GM23248 (cell line): ENCODE measurements at places on chromosomes 5 and 9. TPM values are rescaled to one million over a fixed set of nuclear protein-coding genes. Genes with fewer than 3 reads are reported as not detected.

Gene PCA3
- not detected in 2 replicates for total RNA-seq

Gene PDE8B
- total RNA-seq: not detected in 2 replicates

Gene IL3
- total RNA-seq: not detected in 2 replicates

Gene CTSV
- not detected in 2 replicates for total RNA-seq

Gene MYORG
- 0.13 and 1.1 TPM in 2 replicates for total RNA-seq

Gene NR5A1
- total RNA-seq: not detected in 2 replicates

Gene AK8
- total RNA-seq: 0.32 and 1.0 TPM in 2 replicates

Gene FBP1
- total RNA-seq: not detected in 2 replicates

Gene MORN5
- total RNA-seq: not detected in 2 replicates

Gene GABRA6
- not detected in 2 replicates for total RNA-seq

Gene PSMD5
- total RNA-seq: 34.7 and 37.2 TPM in 2 replicates

Gene KLF9
- 14.3 and 14.5 TPM in 2 replicates for total RNA-seq

Gene ADAMTS13
- total RNA-seq: 2.1 and 2.2 TPM in 2 replicates

Gene ADGRD2
- total RNA-seq: not detected in 2 replicates

Gene ADRA1B
- 0.32 and 0.63 TPM in 2 replicates for total RNA-seq

Gene ZFP37
- 1.7 and 2.9 TPM in 2 replicates for total RNA-seq

Gene IRX1
- 25.9 and 32.5 TPM in 2 replicates for total RNA-seq

Gene C5
- 1.6 and 2.4 TPM in 2 replicates for total RNA-seq

Gene GRPEL2
- 26.3 and 27.0 TPM in 2 replicates for total RNA-seq

Gene ZFR
- total RNA-seq: 110 and 124 TPM in 2 replicates

Gene ACTBL2
- total RNA-seq: 0.11 and 0.76 TPM in 2 replicates

Gene UAP1L1
- 5.2 and 5.7 TPM in 2 replicates for total RNA-seq

Gene CDKN2AIPNL
- 22.1 and 26.0 TPM in 2 replicates for total RNA-seq

Gene PAPPA
- total RNA-seq: 30.3 and 31.5 TPM in 2 replicates

Gene TDRD7
- total RNA-seq: 6.6 and 8.9 TPM in 2 replicates

Gene LCP2
- not detected in 2 replicates for total RNA-seq

Gene SLC6A3
- not detected in 2 replicates for total RNA-seq

Gene IQGAP2
- not detected in 2 replicates for total RNA-seq

Gene RNF183
- not detected in 2 replicates for total RNA-seq

Gene PCDHB11
- total RNA-seq: 0.38 and 1.2 TPM in 2 replicates

Gene CMYA5
- total RNA-seq: 0.97 and 1.0 TPM in 2 replicates

Gene SLC34A3
- total RNA-seq: not detected in 2 replicates

Gene PCDHA12
- not detected in 2 replicates for total RNA-seq

Gene CDX1
- total RNA-seq: not detected in 2 replicates
